ENCODE measurements at places on chromosomes 1 and 21.

- no peak for DNase-seq
Observed at GRCh38 chr1:166273618-166274017, 106.8 kb upstream of the FAM78B start.

GRCh38 chr1:225769687-225770086, 7.9 kb upstream of the SRP9 start:
- no peak for DNase-seq

DNA sequence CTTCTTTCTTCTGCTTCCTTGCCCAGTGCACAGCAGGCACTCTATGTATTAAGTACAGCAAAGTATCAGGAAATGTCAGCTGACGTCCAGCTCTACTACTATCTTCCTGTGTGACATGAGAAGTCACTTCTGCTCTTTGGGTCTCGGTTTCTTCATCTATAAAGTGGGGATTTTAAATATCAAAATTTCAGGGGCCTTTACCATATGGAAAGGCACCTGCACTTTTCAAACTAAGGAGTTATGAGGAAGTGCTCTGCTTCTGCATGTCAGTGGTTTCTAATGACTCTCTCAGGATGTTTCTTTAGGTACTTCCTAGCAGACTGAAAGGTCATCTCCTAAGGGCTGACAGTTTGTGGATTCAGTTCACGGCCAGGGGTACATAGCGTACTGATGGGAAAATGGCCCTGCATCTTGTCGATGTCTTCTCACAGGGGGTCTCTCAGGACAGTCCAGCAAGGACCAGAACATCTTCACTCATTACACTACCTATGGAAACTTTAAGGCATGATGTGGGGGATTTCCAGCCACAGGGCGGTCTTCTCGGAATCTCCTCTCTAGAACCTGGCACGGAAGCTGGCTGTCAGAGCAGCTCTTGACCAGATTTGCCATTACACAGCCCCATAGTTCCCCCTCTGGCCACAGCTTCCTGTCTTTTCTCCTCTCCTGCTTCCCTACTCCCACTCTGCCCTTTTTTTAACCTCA, 42.0 kb upstream of the MTF1 start:
- DNase-seq: no peak

- DNase-seq: no peak
Observed at GRCh38 chr1:111439461-111440351, 9.3 kb downstream of the WDR77 start.

DNA sequence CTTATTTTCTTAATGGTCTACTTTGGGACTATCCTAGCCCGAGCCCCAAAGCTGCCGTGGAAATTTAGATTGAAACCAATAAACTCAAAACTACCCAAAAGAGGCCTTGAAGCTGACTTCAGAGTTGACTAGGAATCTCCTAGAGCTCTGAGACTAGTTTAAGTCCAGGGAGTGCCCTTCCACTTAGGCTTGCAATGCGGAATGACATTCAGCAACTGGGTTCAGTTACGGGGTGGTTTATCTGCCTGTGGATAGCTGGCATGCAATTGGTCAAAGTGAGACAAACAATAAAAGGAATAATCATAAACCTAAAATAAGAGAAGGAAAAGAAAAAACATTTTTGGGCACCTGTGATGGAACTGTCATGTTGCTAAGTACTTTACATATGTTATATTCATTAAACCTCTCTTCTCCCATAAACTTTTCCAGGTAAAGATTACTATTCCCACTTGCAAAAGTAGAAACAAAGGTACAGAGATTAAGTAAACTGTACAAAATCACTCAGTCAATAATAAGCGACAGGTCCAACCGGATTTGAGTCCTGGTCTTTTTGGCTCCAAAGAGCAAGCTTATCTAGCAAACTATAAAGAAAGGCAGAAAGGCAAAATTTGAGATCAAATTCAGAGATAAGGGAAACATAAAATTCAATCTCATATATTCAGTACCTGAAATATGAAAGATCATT, 56.5 kb downstream of the GPATCH2 start:
- DNase-seq: no peak

GRCh38 chr1:247350587-247350986, 18.9 kb upstream of the ZNF496 start:
- no peak for DNase-seq

DNA sequence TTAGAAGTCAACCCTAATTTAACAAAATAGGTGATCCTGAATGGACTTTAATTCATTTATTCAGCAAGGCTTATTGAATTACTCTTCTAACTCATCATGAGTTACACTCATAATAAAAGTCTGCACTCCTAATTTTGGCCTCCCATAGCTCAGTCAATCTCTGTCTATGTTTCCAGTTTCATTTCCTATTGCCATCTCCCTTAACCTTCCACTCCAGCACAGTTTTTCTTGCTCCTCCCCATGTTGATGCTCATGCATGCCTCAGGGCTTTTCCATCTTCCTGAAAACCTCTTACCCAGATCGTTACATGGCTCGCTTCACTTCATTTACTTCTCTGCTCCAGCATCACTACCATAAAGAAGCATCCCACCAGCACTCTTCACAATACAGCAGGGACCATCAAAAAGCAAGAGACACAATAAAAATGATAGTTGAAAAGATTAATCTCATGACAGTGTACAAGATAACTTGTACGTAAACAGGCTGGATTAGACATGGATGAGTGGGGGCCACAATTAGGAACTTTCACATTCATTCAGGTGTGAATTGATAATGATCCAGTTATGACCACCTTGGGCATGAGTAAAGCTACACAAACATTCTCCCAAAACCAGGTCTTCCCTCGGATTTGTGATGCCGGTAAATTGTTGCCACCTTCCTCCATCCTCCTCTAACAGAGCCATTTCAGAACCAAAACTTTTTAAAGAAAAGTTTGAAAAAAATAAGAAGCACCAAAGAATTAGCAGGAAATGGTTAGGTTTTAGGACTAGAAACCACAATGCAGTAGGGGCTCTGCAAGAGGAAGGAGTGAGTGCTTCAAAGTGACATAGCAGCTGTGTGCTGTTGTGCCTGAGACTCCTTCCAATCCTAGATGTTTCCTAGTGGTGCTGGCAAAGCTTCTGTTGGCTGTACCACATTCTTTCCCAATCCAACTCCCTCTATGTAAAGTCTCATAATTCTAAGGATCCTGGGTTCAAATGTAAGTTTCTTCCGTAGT, 89.8 kb downstream of the OLFML2B start:
- DNase-seq: no peak

- no peak for DNase-seq
Observed at GRCh38 chr1:248590055-248590454, 7.4 kb downstream of the OR2T10 start.

DNA sequence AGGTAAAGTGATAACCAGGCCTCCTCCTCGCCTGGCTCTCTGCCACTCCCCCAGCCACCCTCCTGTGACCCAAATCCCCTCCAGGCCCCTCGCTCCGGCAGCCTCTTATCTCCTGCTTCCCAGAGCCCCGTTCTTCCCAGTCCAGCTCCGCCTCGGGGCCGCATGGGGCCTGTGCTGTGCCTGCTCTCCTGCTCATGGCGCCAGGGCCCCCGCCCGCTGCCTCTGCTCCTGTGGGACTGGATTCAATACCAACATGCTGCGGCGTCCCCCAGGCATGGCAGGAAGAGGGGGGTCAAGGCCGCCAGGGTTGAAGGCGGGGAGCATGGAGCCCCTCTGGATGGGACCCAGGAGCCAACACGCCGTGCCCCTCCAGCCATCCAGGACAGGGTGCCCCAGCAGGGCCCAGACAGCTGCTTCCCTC, 213.0 kb upstream of the VAMP3 start:
- peak; percentile 60 for DNase-seq

DNA sequence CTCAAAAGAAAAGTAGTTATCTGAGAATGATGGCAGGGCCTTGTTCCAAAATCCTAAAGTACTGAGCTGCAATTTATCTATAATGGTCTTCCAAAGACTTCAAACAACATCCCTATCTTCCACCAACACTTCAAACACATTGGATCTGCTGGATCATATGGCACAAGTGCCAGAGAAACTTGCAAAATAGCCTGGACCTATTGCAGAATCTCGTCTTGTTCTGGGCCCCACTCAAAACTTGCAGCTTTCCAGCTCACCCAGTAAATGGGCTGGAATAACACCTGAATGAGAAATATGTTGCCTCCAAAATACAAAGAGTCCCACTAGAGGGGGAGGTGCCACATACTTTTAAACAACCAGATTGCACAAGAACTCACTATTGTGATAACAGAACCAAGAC, 44.0 kb upstream of the PKN2 start:
- no peak for DNase-seq

DNA sequence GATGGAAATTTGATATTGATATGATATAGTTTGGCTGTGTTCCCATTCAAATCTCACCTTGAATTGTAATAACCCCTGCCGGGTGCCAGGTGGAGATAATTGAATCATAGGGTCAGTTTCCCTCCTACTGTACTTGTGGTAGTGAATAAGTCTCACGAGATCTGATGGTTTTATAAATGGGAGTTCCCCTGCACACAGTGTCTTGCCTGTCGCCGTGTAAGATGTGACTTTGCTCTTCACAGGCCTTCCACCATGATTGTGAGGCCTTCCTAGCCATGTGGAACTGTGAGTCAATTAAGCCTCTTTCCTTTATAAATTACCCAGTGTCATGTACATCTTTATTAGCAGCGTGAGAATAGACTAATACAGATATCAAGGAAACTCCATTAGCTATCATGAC, 74.6 kb downstream of the MAP3K7CL start:
- DNase-seq: no peak

DNA sequence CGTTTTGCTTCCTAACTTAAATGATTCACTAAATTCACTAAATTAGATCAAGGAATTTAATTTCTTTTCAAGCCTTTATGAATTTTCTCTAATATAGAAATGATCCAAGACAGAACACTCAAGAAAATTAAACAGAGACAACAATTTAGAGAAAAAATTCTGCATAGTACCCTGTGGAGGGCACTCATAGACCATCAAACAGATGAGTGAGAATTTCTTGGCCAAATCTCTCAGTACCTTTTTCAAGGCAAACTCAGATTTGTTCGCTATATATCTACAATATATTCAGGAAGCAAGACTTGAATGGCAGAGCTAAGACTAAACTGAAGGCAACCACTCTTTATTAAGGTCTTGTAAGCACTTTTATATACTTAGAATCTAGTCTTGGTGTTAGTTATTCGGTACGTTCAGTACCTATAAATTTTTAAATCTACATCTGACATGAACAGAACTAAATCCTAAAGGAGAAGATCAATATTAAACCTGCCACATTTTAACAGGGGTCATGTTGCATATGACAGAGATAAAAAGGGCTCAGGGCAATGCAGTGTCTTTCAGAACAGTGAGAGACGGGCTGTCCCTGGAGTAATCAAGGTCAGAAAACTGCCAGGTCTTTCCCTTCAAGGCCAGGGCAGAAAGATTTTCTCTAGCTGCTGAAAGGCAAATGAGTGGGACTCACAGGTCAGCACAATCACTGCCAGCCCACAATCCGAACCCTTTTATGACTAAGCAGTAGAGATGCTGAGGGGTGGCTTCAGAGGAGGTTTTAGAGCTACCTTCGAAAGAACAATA, 118.8 kb upstream of the TMPRSS15 start:
- no peak for DNase-seq

- peak; percentile 86 for DNase-seq
Observed at GRCh38 chr1:241998412-241998921, 431 bp downstream of the MAP1LC3C start.

- DNase-seq: no peak
Observed at GRCh38 chr1:25140073-25140797, 92.1 kb downstream of the SYF2 start.

DNA sequence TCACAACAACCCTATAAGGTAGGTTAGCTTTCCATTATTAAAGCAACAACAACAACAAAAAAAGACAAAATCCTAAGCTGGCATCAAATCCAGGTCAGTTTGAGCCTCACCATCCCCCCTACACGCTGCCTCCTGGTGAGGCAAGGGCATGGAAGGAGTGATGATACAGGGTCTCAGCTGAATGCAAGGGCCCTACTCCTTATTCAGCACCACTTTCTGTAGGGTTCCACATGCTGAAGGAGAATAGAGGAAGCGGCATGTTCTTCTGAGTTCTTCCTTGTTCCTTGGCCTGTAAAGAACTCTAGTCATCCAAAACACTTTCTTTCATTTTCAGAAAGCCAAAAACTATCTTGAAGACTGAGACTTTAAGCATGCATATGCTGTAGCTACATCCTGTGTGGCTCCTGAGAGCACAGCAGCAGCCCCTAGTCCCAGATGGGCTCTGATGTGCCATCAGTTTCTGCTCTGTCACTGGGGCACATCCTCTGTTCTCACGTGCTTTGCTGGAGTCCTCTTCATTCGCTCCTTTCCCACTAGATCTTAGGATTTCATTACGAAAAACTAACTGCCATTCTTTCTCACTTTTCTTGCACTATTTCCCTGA, 6.2 kb downstream of the ILDR2 start:
- DNase-seq: no peak

GRCh38 chr1:15799928-15800835, 7.3 kb downstream of the UQCRHL start:
- DNase-seq: peak; percentile 76

DNA sequence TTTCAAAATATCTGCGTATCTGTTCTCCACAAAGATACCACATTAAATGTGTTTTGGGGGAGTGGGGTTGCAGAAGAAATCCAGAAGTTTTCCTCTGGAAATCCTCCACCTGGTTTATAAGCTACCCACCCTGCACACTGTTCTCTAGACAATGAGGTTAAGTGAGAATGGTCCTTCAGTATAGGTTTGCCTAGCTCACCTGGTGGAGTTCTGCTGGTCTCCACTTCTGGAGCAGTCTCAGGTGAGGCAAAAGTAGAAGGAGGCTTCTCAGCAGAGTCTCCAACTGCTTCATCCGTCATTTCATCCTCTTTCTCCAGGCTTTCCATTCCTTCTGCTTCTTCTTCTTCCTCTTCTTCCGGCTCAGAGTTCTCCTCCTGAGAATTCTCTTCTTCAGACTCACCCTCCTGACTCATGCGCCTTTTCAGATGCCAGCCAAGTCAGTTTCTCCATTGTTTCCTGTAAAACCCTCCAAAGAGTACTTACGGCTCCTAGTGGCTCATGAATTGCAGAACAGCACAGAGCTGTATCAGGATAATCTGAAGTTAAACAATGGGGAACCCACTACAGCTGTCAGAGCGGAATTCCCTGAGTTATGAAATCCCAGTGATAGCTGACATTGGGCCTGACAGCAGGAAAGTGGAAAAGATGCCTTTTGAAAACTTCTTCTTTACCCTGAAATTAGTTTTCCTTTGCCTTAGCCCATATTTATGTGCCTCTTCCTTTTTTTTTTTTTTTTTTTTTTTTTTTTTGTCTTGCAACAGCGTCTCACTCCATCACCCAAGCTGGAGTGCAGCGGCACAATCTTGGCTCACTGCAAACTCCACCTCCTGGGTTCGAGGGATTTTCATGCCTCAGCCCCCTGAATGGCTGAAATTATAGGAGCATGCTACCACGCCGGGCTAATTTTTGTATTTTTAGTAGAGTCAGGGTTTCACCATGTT, 38.5 kb downstream of the MSTO1 start:
- DNase-seq: no peak

DNA sequence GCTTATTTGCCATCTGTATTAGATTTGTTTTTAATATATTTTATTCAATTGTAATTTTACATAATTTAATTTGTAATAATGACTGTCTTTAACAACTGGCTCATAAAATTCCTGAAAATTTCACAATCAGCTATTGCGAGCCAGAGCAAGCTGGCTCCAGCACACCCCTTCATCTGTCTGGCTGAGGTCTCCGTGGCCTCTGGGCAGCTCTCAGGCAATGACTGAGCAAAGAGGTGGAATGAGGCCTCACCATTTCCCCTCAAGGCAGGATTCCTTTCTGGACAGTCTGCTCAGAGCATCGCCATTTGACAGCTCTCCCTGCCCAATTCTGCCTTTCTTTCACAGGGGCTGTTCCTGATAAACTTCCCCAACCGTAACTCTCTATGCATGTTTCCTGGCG, 5.8 kb upstream of the KANK4 start:
- DNase-seq: no peak

Data from upper lobe of right lung (tissue), 1 donor.